ENCODE measurements at places on chromosomes 2 and 18. TPM values are rescaled to one million over a fixed set of nuclear protein-coding genes. Genes with fewer than 3 reads are reported as not detected.

GRCh38 chr18:8611916-8612576 is 2.8 kb downstream of the RAB12 start:
- DNase-seq = no peak
- no peak overlapping the region for H3K4me3 ChIP-seq
- no peaks in the 10 kb centered on the region for H3K27me3 ChIP-seq
- no peaks in the 10 kb centered on the region for H3K36me3 ChIP-seq
- no peak overlapping the region for H3K27ac ChIP-seq
- peaks cover 83% of the 10 kb centered on the region for H3K4me1 ChIP-seq

The GPAT2 gene
- total RNA-seq = 1.2 TPM

The GAD1 gene
- not detected for total RNA-seq

The NAT8 gene
- total RNA-seq = not detected

The INHBB gene
- 19.4 TPM for total RNA-seq

GRCh38 chr2:30037016-30037415 is 109.8 kb upstream of the YPEL5 start:
- DNase-seq = no peak
- H3K4me3 ChIP-seq = no peak overlapping the region
- no peaks in the 10 kb centered on the region for H3K4me1 ChIP-seq
- H3K27ac ChIP-seq = no peak overlapping the region
- H3K36me3 ChIP-seq = no peaks in the 10 kb centered on the region

DNA sequence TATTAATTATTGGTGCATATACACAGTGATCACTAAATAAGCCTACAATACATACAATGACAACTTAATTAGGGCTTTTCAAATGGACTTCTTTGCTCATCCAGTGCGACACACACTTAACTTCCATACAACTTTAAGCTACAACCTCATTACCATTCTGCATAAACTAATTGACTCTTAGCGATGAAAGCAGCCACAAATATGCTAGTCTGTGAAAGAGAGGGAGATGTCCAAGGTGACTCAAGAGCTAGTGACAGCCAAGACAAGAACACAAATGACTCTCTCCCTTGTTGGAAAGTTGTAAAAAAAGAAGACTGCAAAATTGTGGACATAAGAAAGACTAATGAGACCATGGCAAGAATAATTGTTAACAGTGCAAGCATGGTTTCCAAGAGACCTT is 264.8 kb downstream of the ARHGAP15 start:
- H3K27me3 ChIP-seq = no peaks in the 10 kb centered on the region
- H3K27ac ChIP-seq = no peak overlapping the region
- H3K4me1 ChIP-seq = peaks cover 11% of the 10 kb centered on the region
- no peak for DNase-seq
- H3K4me3 ChIP-seq = no peak overlapping the region

The CREG2 gene
- total RNA-seq = 0.25 TPM

GRCh38 chr2:120402508-120402907 is 56.6 kb downstream of the INHBB start:
- H3K27ac ChIP-seq = no peak overlapping the region
- H3K4me1 ChIP-seq = no peaks in the 10 kb centered on the region
- H3K27me3 ChIP-seq = no peaks in the 10 kb centered on the region
- no peak overlapping the region for H3K4me3 ChIP-seq

DNA sequence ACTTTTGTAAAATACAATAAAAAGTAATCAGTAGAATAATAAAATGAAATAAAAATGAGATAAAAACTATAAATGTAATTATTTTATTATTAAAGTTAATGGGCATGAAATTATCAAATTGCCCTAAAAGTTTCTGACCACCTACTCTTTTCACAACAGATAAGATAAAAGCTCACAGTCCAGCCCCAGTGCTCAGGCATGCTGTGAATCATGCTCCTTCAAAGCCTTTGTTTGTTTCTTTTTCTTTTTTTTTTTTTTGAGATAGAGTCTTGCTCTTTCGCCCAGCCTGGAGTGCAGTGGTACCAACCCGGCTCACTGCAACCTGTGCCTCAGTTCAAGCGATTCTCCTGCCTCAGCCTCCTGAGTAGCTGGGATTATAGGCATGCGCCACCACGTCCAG is 181.7 kb downstream of the ANKRD44 start:
- H3K27me3 ChIP-seq = no peaks in the 10 kb centered on the region
- H3K36me3 ChIP-seq = no peaks in the 10 kb centered on the region
- no peak overlapping the region for H3K4me3 ChIP-seq
- H3K4me1 ChIP-seq = peaks cover 4% of the 10 kb centered on the region

GRCh38 chr2:100137866-100138570 is 4.4 kb downstream of the AFF3 start:
- no peaks in the 10 kb centered on the region for H3K4me1 ChIP-seq
- H3K4me3 ChIP-seq = no peak overlapping the region

The LYG1 gene
- not detected for total RNA-seq

The HOXD9 gene
- total RNA-seq = 12.5 TPM

The MOB1A gene
- total RNA-seq = 68.5 TPM

GRCh38 chr18:3748086-3748485 is 298.1 kb downstream of the TGIF1 start:
- no peak overlapping the region for H3K27ac ChIP-seq
- H3K4me3 ChIP-seq = no peak overlapping the region
- no peaks in the 10 kb centered on the region for H3K27me3 ChIP-seq
- DNase-seq = no peak

The GALR1 gene
- total RNA-seq = 0.98 TPM

The RAPGEF4 gene
- 18.4 TPM for total RNA-seq

The PSMG2 gene
- 56.2 TPM for total RNA-seq

GRCh38 chr18:8870528-8870927 is 165.2 kb downstream of the MTCL1 start:
- no peaks in the 10 kb centered on the region for H3K36me3 ChIP-seq
- H3K4me1 ChIP-seq = peaks cover 4% of the 10 kb centered on the region
- no peak for DNase-seq
- no peak overlapping the region for H3K4me3 ChIP-seq
- H3K27me3 ChIP-seq = no peaks in the 10 kb centered on the region
- H3K27ac ChIP-seq = no peak overlapping the region

- no peaks in the 10 kb centered on the region for H3K27me3 ChIP-seq
- no peak overlapping the region for H3K4me3 ChIP-seq
- no peak for DNase-seq
- H3K36me3 ChIP-seq = peaks cover 35% of the 10 kb centered on the region
- no peaks in the 10 kb centered on the region for H3K4me1 ChIP-seq
- no peak overlapping the region for H3K27ac ChIP-seq
These were observed 11.6 kb downstream of the TRAF3IP1 start for GRCh38 chr2:238331916-238332315.

DNA sequence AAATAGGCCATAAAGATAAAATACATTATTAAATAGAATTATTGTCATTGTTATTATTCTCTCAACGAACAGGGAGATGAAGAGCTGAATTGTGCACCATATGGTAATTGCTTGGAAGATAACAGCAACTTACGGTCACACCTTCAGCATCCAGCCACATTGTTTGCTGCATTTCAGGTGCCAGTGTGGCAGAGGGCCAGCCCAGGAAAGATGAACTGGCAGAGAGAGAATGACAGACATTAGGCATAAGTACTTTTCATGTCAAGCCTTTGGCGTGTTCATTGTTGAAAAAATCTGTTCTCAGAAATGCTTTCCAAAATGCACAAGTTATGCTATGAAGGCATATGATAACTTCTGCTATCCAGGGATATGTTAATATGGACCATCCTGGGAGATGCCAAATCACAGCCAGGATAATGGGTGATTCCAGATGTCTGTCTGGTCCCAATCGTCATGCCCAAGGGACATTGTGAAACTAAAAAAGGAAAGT is 748.6 kb upstream of the PIK3C3 start:
- H3K36me3 ChIP-seq = no peaks in the 10 kb centered on the region
- DNase-seq = no peak
- no peaks in the 10 kb centered on the region for H3K4me1 ChIP-seq
- H3K27me3 ChIP-seq = no peaks in the 10 kb centered on the region

The CYS1 gene
- total RNA-seq = 13.5 TPM

DNA sequence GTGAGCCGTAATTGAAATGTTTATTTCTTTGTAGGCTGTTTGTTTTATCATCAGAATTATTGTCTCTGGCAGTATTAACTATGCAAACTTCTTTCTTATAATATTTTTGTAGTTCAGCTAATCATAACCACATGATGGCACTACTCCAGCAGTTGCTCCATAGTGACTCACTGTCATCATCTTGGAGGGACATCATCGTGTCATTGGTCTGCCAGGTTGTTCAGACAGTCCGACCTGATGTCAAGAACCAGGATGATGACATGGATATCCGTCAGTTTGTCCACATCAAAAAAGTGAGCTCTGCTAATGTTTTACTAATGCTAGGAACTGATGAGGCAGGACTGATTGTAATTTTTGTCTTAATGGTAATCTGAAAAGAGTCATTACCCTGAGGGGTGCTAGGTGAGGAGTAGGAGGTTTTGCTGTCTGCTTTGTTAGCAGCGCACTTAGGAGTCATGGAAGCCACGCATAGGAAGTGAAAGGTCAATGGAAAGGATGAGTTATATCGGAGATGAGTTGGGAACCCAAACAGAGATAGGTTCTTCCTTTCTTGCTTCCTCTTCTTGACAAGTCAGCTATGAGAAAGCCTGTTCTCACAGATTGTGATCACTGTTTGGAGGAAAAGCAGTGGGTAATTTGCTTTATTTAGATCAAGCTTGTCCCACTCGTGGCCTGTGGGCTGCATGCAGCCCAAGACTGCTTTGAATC is 49.2 kb downstream of the PIKFYVE start:
- DNase-seq = no peak
- peaks cover 24% of the 10 kb centered on the region for H3K36me3 ChIP-seq
- H3K4me3 ChIP-seq = no peak overlapping the region
- H3K27me3 ChIP-seq = no peaks in the 10 kb centered on the region
- H3K27ac ChIP-seq = no peak overlapping the region

DNA sequence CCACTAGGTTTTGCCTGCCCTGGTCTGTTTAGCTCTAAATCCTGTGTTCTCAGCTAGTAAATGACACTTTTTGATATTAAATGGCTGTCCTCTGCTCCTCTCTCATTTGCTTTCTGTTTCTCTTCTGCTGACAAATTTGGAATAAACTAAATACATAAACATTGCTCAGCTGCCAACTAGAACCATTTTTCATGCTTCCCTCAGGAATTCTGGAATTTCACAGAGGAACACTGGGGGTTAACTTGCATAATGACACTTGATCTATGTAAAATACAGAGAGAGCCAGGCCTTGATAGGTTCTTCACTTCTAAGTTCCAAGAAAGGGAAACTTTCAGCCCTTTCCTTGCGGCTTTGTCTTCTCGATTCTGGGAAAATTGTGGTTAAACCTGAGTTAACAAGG is 450.6 kb upstream of the ST6GAL2 start:
- H3K36me3 ChIP-seq = no peaks in the 10 kb centered on the region
- no peak overlapping the region for H3K27ac ChIP-seq
- H3K4me3 ChIP-seq = no peak overlapping the region

GRCh38 chr2:149152469-149152953 is 114.0 kb downstream of the LYPD6B start:
- no peak for DNase-seq
- no peaks in the 10 kb centered on the region for H3K4me1 ChIP-seq
- H3K27me3 ChIP-seq = no peaks in the 10 kb centered on the region
- no peaks in the 10 kb centered on the region for H3K36me3 ChIP-seq
- no peak overlapping the region for H3K4me3 ChIP-seq
- H3K27ac ChIP-seq = no peak overlapping the region

DNA sequence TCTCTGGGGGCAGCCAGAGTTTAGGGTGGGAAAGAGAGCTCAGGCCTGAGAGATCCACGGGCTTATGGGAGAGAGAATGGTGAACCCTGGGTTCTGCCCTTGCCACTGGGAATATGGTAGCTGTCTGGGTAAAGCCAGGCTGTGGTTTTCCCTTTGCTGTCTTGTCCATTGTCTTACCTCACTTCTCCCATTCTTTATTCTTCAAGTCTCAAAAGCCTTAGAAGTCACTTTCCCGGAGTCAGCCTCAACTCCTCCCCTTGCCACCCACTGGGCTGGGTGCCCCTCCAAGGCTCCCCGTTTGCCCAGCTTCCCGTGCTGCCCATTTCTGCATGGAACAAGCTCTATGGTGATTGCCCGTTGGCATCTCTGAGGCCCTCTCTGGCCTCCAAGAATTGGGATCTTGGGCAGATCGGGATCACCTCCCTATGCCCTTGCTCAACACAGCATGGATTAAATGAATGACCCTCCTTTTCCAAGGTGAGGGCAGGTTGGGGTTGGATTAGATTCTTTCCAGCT is 228.2 kb downstream of the HAUS1 start:
- no peak for DNase-seq
- H3K36me3 ChIP-seq = no peaks in the 10 kb centered on the region
- peaks cover 29% of the 10 kb centered on the region for H3K4me1 ChIP-seq
- no peak overlapping the region for H3K4me3 ChIP-seq
- H3K27me3 ChIP-seq = no peaks in the 10 kb centered on the region

DNA sequence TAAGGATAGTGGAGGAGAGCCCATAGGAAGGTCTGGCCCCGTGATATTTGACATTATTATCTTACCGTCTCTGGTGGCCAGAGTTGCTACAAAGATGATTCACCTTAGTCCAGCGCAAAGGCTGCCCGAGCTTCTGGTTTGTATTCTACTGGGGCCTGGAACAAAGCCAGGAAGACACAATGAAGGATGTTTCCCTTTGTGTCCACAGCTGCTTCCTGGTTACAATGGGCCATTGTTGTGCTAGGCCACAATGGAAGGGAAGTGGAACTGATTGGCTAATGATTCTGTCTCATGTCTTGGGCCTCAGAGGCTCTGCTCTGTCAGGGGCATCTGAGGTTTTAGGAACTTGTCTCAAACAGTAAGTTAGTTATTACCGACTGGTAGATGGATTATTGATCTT is 132.2 kb downstream of the TDRD15 start:
- no peaks in the 10 kb centered on the region for H3K36me3 ChIP-seq
- H3K4me3 ChIP-seq = no peak overlapping the region
- H3K27ac ChIP-seq = no peak overlapping the region
- H3K4me1 ChIP-seq = no peaks in the 10 kb centered on the region
- no peaks in the 10 kb centered on the region for H3K27me3 ChIP-seq

DNA sequence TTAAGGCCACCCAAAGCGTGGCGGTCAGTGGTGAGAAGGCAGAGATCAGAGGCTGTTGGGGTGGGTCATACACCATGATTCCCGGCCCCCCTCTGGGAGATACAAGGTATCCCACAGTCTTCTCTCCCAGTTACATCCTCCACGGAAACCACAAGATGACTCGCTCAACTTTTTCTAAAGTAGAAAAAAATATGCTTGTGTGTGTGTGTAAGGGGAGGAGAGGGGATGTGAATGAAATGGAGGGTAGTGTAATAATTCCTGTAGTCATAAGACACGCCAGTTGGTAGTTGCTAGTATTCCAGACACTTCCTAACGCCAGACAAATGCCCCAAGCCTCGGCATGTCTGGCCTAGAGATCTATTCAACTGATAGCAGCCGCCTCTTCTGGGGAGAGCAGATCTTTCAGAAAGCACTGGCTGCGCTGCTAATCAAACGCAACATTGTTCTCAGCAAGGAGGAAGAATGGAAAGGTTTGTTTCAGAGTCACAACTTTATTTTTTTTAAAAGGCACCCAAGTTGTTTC is 143.5 kb downstream of the TGIF1 start:
- H3K4me1 ChIP-seq = peaks cover 47% of the 10 kb centered on the region
- H3K27ac ChIP-seq = peak overlapping the region; percentile 94
- H3K4me3 ChIP-seq = peak overlapping the region; percentile 45
- H3K36me3 ChIP-seq = no peaks in the 10 kb centered on the region
- H3K27me3 ChIP-seq = no peaks in the 10 kb centered on the region
- DNase-seq = no peak

The SFTPB gene
- not detected for total RNA-seq

GRCh38 chr2:48590017-48590416 is 27.6 kb upstream of the GTF2A1L start:
- DNase-seq = no peak
- no peaks in the 10 kb centered on the region for H3K4me1 ChIP-seq
- H3K36me3 ChIP-seq = no peaks in the 10 kb centered on the region
- H3K27ac ChIP-seq = no peak overlapping the region
- H3K4me3 ChIP-seq = no peak overlapping the region
